CD8-positive, alpha-beta memory T cell (primary cell): ENCODE measurements at places on chromosomes 1 and 21. TPM values are rescaled to one million over a fixed set of nuclear protein-coding genes. Genes with fewer than 3 reads are reported as not detected.

- H3K4me3 ChIP-seq = no peak overlapping the region
- no peak overlapping the region for H3K27ac ChIP-seq
- H3K4me1 ChIP-seq = peaks cover 6% of the 10 kb centered on the region
- no peaks in the 10 kb centered on the region for H3K27me3 ChIP-seq
- no peak for DNase-seq
- no peaks in the 10 kb centered on the region for H3K36me3 ChIP-seq
Measured at GRCh38 chr1:9871707-9872425, 38.2 kb downstream of the CTNNBIP1 start.

DNA sequence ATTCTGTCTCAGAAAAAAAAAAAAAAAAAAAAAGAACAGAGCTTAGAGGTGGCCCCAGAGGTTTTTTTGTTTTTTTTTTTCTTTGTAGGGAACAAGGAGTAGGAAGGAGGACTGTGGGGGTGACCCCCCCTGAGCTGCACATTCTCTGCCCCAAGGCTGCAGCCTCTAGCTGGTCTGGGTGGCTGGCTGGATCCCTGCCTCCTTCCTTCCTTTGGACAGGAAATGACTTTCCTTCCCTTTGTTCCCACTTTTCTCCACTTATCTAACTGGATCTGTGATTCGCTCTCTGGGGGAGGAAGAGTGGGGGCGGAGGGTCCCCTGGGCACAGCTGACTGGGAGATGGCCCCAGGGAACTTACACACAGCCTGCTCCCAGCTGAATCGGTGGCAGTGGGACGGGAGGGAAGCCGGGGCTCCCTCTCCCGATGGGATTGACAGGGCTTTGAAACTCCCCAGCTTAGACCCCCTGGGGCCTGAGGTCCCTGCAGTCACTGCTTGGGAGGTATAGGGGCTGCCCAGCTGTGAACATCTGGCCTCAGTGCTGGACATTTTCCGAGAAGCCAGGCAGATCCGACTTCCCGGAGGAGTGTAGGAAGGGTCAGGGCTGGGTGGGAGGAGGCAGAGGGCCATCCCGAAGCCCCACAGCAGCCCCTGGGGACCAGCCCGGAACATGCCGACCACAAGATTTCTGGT lies 2.1 kb downstream of the FBLIM1 start:
- H3K4me1 ChIP-seq = peaks cover 10% of the 10 kb centered on the region
- no peak for DNase-seq
- no peak overlapping the region for H3K27ac ChIP-seq
- peaks cover 24% of the 10 kb centered on the region for H3K27me3 ChIP-seq

- DNase-seq = no peak
- peaks cover 21% of the 10 kb centered on the region for H3K4me1 ChIP-seq
Measured at GRCh38 chr1:6389971-6390370, 3.6 kb downstream of the ACOT7 start.

GRCh38 chr1:242033447-242033846 lies 34.5 kb upstream of the MAP1LC3C start:
- no peak overlapping the region for H3K4me3 ChIP-seq
- H3K27me3 ChIP-seq = no peaks in the 10 kb centered on the region
- H3K27ac ChIP-seq = no peak overlapping the region
- no peaks in the 10 kb centered on the region for H3K36me3 ChIP-seq
- no peak for DNase-seq

LORICRIN gene
- total RNA-seq = not detected

DNA sequence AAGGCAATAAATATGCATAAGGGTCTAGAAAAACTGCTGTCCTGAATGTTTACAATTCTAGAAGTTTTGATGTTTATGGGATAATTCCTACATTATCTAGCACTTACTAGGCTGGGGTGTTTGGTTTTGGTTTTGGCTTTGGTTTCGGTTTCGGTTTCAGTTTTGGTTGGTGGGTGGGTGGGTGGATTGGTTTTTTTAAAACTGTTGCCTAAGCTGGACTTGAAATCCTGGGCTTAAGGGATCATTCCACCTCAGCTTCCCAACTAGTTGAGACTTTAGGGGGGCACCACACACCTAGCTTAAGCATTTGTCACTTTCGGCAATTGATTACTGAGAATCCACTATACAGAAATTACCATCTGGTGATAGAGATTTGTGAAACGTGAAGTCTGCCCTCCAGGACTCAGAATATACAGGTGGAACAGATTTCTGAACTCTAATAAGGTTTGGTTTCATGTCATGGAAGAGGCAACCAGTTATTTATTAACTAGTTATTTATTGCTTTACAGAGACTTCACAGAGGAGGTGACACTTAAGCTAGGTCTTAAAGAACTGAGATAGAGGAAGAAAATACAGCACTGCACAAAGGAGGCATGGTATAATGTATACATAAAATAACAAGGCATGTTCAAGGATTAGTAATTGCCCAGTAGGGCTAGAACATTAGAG lies 69.6 kb downstream of the PIK3R3 start:
- H3K4me3 ChIP-seq = peak overlapping the region; percentile 26
- H3K36me3 ChIP-seq = no peaks in the 10 kb centered on the region
- H3K27me3 ChIP-seq = no peaks in the 10 kb centered on the region

HSPB7 gene
- total RNA-seq = not detected

DNA sequence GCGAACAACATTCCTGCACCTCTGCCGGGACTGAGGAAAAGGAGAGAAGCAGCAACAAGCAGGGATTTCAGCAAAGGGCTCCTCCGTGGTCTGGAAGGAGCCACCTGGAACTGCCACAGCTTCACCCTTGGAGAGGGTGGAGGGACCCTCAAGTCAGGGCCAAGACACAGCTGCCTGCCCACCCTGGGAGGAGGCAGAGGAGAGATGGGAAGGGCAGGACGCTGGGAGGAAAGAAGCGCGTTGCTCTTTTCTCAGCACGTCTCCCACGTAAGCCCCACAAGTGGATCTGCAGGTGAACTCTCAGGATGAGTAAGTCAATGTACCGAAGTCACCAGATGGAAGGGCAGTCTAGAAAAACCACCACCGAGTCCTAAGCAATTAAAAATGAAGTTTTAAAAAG lies 39.6 kb downstream of the SLC19A1 start:
- DNase-seq = no peak
- H3K4me3 ChIP-seq = no peak overlapping the region
- no peak overlapping the region for H3K27ac ChIP-seq
- H3K27me3 ChIP-seq = no peaks in the 10 kb centered on the region
- no peaks in the 10 kb centered on the region for H3K36me3 ChIP-seq
- no peaks in the 10 kb centered on the region for H3K4me1 ChIP-seq

VAV3 gene
- total RNA-seq = 4.7 TPM

- H3K27me3 ChIP-seq = no peaks in the 10 kb centered on the region
- no peaks in the 10 kb centered on the region for H3K4me1 ChIP-seq
- H3K4me3 ChIP-seq = no peak overlapping the region
- H3K36me3 ChIP-seq = no peaks in the 10 kb centered on the region
- no peak for DNase-seq
Measured at GRCh38 chr1:200366577-200367253, 43.1 kb downstream of the ZNF281 start.

- H3K4me1 ChIP-seq = no peaks in the 10 kb centered on the region
- no peaks in the 10 kb centered on the region for H3K27me3 ChIP-seq
- DNase-seq = no peak
- no peaks in the 10 kb centered on the region for H3K36me3 ChIP-seq
Measured at GRCh38 chr1:57362480-57362879, 61.4 kb downstream of the DAB1 start.

DNA sequence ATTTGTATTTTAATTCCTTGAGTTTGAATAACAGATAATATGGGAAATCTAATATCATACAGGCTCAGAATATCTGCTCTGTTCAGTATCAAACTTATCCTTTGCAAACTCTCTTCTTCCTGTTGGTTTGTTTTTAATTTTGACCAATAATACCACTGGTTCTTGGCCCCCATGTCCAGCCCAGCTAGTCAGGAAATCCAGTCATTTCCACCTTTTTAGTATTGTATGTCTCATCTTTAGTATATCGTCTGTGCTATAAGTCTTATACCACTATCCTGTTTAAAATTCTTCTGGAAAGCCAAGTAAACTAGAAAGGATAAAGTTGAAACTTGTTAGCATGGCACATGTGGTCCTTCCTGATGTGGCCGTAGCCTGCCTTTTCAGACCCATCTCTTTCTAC lies 10.7 kb downstream of the SCCPDH start:
- H3K4me3 ChIP-seq = no peak overlapping the region
- peaks cover 4% of the 10 kb centered on the region for H3K36me3 ChIP-seq
- H3K4me1 ChIP-seq = no peaks in the 10 kb centered on the region
- DNase-seq = no peak

ZBTB17 gene
- 51.5 TPM for total RNA-seq

DNA sequence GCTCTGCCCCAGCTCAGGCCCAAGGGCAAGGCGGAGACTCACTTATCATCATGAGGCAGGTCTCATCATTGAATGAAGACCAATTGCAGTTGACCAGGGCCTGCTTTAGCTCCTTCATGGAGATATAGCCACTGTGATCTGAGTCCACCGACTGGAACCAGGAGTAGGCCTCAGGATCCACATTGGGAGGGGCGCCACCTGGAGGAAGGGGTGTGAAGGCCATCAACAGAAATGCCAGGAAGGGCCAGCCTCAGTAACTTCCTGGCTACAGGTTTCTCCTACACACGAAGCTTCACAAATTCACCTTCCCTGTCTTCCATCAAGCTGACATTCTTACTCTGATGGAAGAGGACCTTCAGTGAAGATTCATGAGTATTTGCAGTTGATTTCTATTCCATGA lies 11.6 kb downstream of the PEF1 start:
- no peak overlapping the region for H3K27ac ChIP-seq
- H3K27me3 ChIP-seq = no peaks in the 10 kb centered on the region
- no peaks in the 10 kb centered on the region for H3K4me1 ChIP-seq
- H3K36me3 ChIP-seq = peaks cover 44% of the 10 kb centered on the region
- no peak overlapping the region for H3K4me3 ChIP-seq
- DNase-seq = no peak

DNA sequence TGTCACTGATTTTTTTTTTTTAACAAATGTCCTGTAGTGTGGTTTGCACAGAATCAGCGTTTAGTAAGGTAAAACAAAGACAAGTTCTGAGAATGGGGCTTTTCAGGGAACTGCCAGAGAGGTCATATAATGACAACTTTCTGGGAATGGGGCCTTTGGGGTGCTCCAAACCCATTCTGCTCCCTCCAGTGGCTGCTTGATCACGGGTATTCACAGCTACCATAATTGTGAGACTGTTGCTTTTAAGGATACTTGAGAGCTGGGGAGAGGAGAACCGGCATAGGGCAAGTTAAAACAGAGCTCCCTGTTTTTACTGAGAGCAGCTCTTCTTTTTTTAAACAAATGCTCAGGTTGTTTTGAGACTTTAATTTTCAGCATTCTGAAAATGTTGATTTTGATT lies 48.2 kb downstream of the CYP2J2 start:
- H3K27me3 ChIP-seq = no peaks in the 10 kb centered on the region
- H3K4me3 ChIP-seq = no peak overlapping the region
- H3K4me1 ChIP-seq = no peaks in the 10 kb centered on the region
- DNase-seq = no peak
- H3K27ac ChIP-seq = no peak overlapping the region

DNA sequence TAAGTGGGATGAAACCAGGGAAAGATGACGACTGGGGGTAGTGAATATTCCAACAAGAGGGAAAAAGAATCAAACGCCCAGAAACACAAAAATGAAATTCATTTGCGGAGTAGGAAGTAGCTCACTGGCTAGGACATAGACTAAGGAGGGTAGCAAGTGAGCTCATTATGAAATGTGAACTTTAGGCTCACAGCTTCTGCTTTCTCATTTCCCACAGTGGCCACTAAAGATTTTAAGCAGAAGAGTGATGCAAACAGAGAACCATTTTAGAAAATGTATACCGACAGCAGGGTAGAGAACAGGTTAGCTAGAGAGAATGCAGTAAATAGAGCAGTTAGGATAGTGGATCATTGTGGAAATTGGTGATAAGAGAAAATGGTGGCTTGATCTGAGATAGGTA lies 3.5 kb downstream of the CD48 start:
- peak overlapping the region; percentile 46 for H3K27ac ChIP-seq
- no peaks in the 10 kb centered on the region for H3K27me3 ChIP-seq
- peaks cover 5% of the 10 kb centered on the region for H3K36me3 ChIP-seq
- no peak for DNase-seq

C1orf226 gene
- total RNA-seq = 0.04 TPM

- H3K4me1 ChIP-seq = peaks cover 29% of the 10 kb centered on the region
- DNase-seq = no peak
- no peak overlapping the region for H3K4me3 ChIP-seq
- no peaks in the 10 kb centered on the region for H3K27me3 ChIP-seq
Measured at GRCh38 chr1:8465013-8465412, 147.1 kb downstream of the SLC45A1 start.

DNA sequence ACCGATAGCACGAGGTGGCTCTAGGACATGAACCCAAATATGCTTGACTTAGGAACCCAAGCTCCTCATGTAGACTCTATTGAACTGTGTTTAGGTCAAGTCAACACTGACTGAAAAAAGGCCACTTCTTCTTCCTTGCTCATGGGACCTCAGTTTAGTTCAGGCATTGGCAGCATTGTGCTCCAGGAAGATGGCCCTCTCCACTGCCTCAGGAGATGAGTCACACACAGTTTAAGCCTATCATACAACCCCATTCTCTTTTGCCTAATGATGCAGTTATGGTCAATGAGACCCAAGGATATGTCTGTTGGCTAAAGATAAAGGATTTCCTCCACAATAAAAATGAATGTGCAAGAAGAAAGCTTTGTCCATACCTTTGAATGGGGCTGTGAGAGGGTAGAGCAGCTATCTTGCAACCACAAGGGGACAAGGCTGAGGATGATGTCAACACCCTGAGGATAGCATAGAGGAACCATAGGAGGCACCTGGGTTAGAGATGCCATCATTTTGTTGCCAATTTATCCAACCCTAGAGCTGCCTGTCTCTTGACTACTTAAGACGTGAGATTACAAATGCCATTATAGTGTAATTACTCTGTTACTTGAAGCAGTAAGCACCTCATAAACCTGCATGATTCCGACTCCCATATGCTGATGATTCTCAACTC lies 3.0 kb upstream of the TRIM63 start:
- peak overlapping the region; percentile 40 for H3K27ac ChIP-seq
- H3K27me3 ChIP-seq = peaks cover 2% of the 10 kb centered on the region
- DNase-seq = no peak
- no peaks in the 10 kb centered on the region for H3K4me1 ChIP-seq
- no peaks in the 10 kb centered on the region for H3K36me3 ChIP-seq

CR1L gene
- total RNA-seq = not detected

GRCh38 chr1:167786502-167786901 lies 64.7 kb downstream of the MPZL1 start:
- H3K27ac ChIP-seq = no peak overlapping the region
- DNase-seq = no peak
- no peaks in the 10 kb centered on the region for H3K4me1 ChIP-seq
- no peaks in the 10 kb centered on the region for H3K36me3 ChIP-seq
- H3K27me3 ChIP-seq = no peaks in the 10 kb centered on the region

AJAP1 gene
- not detected for total RNA-seq

DNA sequence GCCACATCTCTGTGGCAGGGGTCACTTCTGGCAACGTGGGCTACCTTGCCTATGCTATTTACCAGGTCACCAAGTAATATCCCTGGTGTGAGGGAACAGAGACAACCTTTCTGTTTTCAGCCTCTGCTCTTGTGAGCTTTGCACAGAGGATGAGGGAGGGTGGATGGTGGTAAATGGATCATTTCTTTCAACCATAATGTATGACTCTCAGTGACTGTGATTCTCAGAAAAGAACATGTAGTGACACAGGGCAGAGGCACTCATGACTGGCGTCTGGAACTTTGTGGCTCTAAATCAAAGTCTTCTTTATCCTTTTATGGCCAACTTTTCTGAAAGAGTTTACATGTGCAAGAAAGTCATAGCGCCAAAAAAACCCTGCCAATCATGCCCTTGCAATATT lies 153.5 kb upstream of the USP24 start:
- H3K27ac ChIP-seq = no peak overlapping the region
- no peak overlapping the region for H3K4me3 ChIP-seq
- H3K36me3 ChIP-seq = no peaks in the 10 kb centered on the region
- H3K27me3 ChIP-seq = no peaks in the 10 kb centered on the region
- no peaks in the 10 kb centered on the region for H3K4me1 ChIP-seq
